ENCODE measurements at places on chromosomes 3 and 15. TPM values are rescaled to one million over a fixed set of nuclear protein-coding genes. Genes with fewer than 3 reads are reported as not detected.

- H3K27me3 ChIP-seq, result peaks cover 3% of the 10 kb centered on the region
- no peaks in the 10 kb centered on the region for H3K36me3 ChIP-seq
- H3K4me1 ChIP-seq, result no peaks in the 10 kb centered on the region
Observed at GRCh38 chr3:194379231-194379630, 9.7 kb upstream of the LRRC15 start.

DNA sequence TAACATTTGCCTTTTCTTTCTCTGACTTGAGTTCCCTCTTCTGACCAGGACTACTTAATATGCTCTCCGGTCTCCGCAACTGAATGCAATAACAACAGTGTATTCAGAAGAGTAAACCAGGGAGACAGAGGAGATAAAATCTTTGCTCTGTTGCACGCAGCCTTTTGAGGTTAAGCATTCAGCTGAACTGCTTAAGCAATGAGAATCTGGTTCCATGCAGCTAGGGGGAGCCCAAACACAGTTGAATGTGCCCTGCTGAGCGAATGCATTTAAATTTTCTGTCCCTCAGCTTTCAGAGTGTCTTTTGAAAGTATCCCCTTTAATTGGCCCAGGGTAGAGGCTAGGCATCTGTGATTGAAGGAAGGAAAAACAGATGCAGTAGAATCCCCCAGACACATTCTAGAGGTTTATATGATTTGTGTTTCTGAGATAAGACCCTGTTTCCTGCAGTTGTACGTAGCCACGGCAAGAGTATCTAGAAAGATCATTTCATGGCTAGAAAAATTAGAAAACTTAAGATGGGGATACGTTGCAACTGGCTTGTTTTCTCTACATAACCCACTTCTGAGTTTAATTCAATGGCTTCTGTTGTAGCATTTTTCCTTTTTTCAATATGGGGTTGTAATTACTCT is 309.6 kb downstream of the TUSC7 start:
- H3K27me3 ChIP-seq, result no peaks in the 10 kb centered on the region
- H3K4me3 ChIP-seq, result no peak overlapping the region
- DNase-seq, result peak; percentile 48
- H3K36me3 ChIP-seq, result no peaks in the 10 kb centered on the region
- H3K4me1 ChIP-seq, result no peaks in the 10 kb centered on the region

LYZL4 gene
- not detected for total RNA-seq

DNA sequence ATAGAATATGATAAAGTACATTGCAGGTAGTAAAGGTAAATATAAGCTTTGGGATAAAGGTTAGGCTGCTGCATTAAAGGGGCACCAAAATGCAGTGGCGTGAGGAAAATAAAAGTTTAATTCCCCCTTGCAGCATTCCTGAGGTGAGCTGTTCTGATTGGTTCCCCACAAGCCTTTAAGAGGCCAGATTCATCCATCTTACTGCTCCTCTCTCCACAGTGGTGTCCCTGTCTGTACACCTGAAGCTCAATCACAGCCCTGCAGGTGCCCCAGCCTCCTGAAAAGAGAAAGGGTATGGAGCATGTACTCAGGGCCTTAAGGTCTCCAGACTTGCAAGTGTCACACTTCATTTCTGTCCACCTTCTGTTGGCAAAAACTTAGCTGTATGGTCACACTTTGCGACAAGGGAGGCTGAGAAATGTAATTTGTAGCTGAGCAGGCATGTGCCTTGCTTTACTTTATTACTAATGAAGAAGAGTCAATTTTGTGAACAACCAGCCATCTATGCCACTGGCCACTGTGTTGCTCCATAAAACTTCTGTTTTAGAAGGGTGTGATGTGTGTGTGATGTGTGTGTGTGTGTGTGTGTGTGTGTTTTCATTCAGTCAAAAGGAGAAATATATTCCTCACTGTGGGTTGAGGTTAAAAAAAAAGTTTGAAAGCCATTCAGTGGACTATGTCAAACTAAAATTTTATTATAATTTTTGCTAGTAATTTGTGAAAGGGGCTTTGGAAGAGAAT is 12.8 kb downstream of the LACTB start:
- peaks cover 2% of the 10 kb centered on the region for H3K4me1 ChIP-seq
- H3K27ac ChIP-seq, result no peak overlapping the region
- no peak overlapping the region for H3K4me3 ChIP-seq
- DNase-seq, result no peak

EPHB1 gene
- total RNA-seq, result 1.2 TPM

AGBL1 gene
- not detected for total RNA-seq

C3orf22 gene
- total RNA-seq, result not detected

DNA sequence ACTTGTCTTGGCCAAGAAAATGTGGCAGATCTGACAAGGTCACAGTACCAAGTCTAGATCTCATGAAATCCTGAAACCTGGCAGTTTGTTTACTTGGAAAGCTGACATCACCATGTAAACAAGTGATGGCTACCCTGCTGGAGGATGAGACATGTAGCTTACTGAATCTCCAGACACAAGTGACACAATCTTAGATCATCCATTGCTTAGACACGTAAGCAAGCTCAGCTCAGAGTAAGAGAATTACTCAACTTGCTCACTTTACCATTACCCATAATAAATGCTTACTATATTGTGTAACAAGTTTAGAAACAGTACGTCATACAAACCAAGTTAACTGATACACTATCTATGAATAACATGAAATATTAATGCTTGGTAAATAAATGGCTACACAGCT is 263.8 kb downstream of the TBC1D5 start:
- no peaks in the 10 kb centered on the region for H3K4me1 ChIP-seq
- DNase-seq, result no peak
- no peaks in the 10 kb centered on the region for H3K27me3 ChIP-seq

DNA sequence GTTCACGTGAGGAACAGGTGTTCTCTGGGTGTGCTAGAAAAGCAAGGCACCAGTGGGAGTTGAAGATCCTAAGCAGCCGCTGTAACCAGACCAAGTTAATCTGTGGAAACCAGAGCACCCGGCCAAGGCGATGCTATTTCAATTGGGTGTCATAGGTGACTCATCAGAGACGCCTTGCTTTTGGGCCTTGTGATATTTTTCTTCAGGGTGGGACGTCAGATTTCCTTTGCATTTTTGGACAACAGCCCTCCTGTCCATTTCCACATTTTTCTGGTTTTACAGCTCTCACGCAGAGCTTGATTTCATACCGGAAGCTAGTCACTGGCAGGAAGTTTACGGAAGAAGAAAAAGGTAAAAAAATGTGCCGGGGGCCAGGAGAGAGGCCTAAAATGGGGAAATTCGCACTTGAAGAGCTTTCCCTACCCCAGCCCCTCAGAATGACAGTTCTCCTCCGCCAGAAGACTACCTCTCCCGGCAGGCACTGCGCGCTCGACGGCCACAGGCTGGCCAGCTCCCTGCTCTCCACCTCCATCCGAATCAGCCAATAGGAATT is 471 bp upstream of the KBTBD8 start:
- H3K4me3 ChIP-seq, result peak overlapping the region; percentile 83
- H3K36me3 ChIP-seq, result peaks cover under 1% of the 10 kb centered on the region
- DNase-seq, result no peak
- H3K4me1 ChIP-seq, result peaks cover 29% of the 10 kb centered on the region
- peak overlapping the region; percentile 94 for H3K27ac ChIP-seq
- peaks cover 29% of the 10 kb centered on the region for H3K27me3 ChIP-seq

DNA sequence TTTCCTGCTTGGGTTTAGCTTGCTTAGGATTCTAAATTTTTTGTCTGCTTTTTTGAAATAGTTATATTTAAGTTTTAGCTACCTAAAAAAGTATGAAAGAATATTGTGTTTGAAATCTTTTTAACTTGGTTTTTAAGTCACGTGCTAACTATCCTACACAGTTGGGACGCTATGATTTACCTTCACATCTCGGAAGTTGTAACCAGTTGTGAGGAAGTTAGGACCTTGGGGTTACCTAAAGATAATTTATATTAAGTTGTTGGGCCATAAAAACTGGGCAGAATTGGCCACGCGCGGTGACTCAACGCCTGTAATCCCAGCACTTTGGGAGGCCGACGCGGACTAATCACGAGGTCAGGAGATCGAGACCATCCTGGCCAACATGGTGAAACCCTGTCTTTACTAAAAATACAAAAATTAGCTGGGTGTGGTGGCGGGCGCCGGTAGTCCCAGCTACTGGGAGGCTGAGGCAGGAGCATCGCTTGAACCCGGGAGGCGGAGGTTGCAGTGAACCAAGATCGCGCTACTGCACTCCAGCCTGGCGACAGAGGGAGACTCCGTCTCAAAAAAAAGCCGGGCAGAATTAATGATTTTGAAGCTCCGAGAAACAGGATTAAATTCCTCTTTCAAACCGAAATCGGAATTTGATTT is 1.0 kb downstream of the ZFAND6 start:
- peak; percentile 26 for DNase-seq
- peak overlapping the region; percentile 97 for H3K27ac ChIP-seq
- H3K4me1 ChIP-seq, result peaks cover 51% of the 10 kb centered on the region
- peak overlapping the region; percentile 86 for H3K4me3 ChIP-seq

DNA sequence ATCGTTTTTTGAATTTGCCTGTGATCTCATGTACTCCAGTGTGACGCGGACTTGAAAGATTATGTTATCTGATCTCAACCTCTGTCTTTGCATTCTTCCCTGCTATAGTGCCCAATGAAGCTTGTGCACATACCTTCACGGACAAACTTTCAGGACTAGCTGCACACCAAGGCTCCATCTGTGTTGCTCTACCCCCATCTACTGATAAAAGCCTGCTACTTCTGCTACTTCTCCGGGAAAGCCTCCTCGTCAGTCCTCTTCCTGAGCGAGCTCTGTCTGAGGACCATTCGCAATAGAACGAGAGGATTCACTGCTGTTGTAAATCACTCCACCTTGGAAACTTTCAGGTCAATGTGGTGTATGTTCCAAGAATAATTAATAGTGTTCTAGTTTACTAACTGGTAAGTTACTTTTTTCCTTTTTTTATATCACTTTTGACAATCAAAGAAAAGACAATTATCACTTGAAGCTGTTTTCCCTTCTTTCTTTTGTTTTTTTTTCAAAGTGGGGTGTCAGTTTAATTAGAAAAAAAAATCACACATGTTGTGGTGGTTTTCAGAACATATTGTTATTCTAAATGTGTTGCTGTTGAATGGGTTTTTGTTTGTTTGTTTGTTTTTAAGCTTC is 217.6 kb downstream of the ARRDC4 start:
- no peaks in the 10 kb centered on the region for H3K36me3 ChIP-seq
- peak; percentile 57 for DNase-seq
- peaks cover 3% of the 10 kb centered on the region for H3K4me1 ChIP-seq
- peaks cover 20% of the 10 kb centered on the region for H3K27me3 ChIP-seq

DNA sequence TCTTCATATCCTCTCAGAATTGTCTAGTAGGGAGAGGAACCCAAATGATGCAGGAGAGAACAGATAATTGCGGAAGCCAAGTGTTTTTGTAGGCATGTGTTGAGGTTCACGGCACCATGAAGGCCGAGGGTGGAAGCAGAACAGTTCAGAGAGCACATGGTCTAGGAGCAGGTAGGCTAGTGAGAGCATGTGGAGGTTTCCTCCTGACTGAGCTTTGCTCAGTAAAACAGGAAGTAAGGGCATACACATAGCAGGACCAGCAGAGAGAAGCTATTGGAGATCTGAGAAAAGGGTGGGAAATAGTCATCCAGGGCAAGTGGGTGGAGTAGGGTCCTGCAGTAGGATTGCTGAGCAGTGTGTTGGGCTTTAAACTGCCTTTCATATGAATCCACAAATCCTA is 491.1 kb downstream of the FHIT start:
- no peak overlapping the region for H3K27ac ChIP-seq
- H3K36me3 ChIP-seq, result peaks cover 3% of the 10 kb centered on the region
- no peak overlapping the region for H3K4me3 ChIP-seq
- H3K4me1 ChIP-seq, result peaks cover 18% of the 10 kb centered on the region
- no peaks in the 10 kb centered on the region for H3K27me3 ChIP-seq

CASR gene
- 0.06 TPM for total RNA-seq

DNA sequence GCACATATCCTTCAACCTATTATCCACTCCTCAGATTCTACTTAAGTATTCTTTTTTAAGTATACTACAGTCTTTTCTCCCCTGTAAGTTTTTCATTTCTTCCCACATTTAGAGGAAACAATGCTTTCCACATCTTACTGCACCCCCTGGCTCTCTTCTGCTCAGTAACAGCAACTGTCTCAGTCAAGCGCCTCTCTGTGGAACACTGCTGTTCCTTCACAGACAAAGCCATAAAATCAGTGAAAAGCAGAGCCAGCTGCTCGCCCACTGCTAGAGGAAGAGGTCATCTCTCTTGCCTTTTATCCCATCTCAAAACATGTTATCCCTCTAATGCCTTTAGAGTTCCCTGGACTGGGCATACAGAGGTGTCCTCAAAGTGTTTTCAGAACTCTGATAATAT is 24.8 kb downstream of the SERP1 start:
- peaks cover 7% of the 10 kb centered on the region for H3K27me3 ChIP-seq
- H3K4me3 ChIP-seq, result no peak overlapping the region
- H3K36me3 ChIP-seq, result no peaks in the 10 kb centered on the region

SPTBN5 gene
- total RNA-seq, result 1.2 TPM

NOX5 gene
- not detected for total RNA-seq
